Inflammatory macrophage (primary cell): ENCODE measurements at places on chromosomes 11 and 22.

DNA sequence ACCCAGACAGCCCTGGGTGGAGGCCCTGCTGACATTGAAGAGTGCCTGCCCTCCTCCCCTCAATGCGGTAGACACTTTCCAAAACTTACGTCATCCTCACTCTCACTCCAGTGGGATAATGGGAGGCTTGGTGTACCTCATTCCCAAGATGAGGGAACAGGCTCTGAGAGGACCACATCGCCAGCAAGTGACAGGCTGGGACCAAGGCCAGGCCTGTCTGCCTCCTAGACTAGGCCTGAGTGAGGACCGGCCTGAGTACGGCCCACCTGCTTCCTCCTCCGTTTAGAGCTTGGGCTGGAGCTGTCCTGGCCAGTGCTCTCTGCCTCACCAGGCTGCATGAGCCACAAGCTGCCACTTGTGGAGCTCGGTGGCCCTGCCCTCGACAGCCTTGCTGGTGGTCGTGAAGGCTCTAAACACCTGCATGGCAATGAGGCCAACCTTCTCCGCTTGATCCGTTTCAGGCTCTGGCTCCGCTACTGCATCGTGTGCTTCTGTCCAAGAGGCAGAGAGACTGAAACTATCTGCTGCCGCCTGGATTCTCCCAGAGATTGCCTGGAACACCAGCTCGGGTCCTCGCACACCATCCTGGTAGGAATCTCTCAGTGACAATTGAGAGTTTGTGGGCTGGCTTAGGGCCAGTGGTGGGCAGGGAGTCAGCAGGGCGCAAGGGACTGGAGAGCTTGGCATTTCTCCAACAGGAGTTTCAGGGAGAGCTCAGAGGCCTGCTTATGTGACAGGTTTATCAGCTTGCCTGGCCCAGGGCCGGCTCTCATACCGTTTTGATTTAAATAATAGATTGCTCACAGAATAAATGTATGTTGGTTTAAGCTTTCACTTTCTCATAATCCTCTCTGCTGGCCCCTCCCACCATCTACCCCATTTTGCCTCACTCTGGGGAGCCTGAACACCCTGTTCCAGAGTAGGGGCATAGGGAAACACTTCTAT is 9.4 kb downstream of the LRRC75B start:
- no peak for DNase-seq

GRCh38 chr11:47905358-47906059 is 57.4 kb upstream of the NUP160 start:
- peak; percentile 20 for DNase-seq

GRCh38 chr11:66007201-66007634 is 4.6 kb upstream of the CST6 start:
- no peak for DNase-seq

GRCh38 chr11:91653079-91653754 is 571.4 kb upstream of the FAT3 start:
- no peak for DNase-seq

GRCh38 chr11:108853864-108854263 is 189.0 kb downstream of the DDX10 start:
- no peak for DNase-seq
